ENCODE measurements at places on chromosomes 5 and 9.

GRCh38 chr9:133105461-133105770 is 15.6 kb downstream of the RALGDS start:
- no peak for DNase-seq

- no peak for DNase-seq
Measured at GRCh38 chr5:121138495-121138907, 674.4 kb downstream of the PRR16 start.

DNA sequence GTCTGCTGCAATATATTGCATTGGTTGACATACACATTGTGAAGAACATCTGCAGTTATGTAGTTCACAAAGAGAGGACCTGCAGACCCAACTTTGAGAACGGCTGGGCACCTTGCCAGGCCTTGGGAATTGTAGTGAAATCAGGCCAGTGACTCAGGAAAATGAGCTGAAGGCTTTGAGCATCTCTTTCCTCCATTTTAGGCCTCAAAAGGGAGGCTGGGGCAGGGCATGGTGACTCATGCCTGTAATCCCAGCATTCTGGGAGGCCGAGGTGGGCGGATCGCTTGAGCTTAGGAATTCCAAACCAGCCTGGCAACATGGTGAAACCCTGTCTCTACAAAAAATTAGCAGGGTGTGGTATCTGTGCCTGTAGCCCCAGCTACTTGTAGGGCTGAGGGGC is 1.4 kb upstream of the IPPK start:
- DNase-seq = no peak

- DNase-seq = no peak
Measured at GRCh38 chr5:158808542-158808941, 291.2 kb downstream of the EBF1 start.

DNA sequence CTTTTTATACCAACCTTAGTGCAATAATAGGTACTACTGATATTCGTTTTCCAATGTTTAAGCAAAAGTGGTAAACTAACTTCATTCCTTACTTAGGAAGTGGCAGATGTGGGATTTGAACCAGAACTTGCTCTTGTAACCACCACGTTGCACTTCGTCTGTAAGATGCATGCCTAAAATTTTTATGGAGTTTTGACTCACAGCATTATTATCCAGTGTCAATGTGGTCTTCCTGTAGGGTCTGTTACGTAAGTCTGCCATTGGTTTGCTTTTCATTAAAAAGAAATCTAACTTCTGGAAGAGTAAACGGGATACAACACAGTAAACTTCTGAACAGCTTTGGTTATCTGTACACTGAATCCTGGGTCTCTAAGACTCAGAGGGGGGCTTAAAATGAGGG is 521.0 kb upstream of the WWC1 start:
- DNase-seq = no peak

Data from stimulated activated CD8-positive, alpha-beta memory T cell treated with anti-CD3 and anti-CD28 coated beads, Interleukin-7, amount 100 ng/mL, for 24 hours (primary cell).